Breast epithelium (tissue), 4 donors: ENCODE measurements at places on chromosomes 13 and 19.

DNA sequence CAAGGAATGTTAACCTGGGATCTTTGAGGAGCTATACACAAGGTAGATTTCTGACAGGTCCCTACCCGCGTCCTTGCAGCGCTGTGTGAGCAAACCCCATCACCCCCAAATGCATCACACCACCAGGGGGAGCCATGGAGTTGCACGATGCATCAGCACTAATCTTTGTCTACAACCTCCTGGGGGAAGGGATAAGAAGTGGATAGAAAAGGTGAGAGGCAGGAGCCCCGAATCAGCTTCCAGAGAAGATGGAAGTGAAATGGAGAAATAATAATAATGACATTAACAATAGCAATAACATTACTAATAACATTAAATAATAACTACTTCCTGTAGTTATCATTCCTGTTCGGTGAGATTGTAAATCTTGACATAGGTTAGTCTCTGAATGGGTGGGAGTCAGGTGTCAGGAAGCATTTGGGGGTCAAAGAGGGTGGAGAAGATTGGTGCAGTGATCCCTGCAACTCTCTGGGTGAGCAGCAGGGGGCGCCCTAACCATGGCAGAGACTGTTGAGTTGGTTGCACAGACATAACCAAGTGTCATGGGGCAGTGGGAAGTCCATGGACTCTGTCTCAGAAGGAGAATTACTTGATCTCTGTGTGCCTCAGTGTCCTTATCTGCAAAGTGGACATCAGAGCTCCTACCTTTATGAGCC, 16.5 kb downstream of the SIGLEC7 start:
- no peak overlapping the region for H3K27ac ChIP-seq
- H3K4me1 ChIP-seq, result no peaks in the 10 kb centered on the region
- H3K4me3 ChIP-seq, result no peak overlapping the region
- H3K36me3 ChIP-seq, result no peaks in the 10 kb centered on the region
- no peaks in the 10 kb centered on the region for H3K27me3 ChIP-seq

- no peak overlapping the region for H3K27ac ChIP-seq
- no peak overlapping the region for H3K4me3 ChIP-seq
- no peaks in the 10 kb centered on the region for H3K27me3 ChIP-seq
- DNase-seq, result no peak
- H3K36me3 ChIP-seq, result no peaks in the 10 kb centered on the region
Measured at GRCh38 chr13:94408314-94409036, 71.0 kb downstream of the DCT start.

GRCh38 chr19:48859711-48860572, 8.5 kb downstream of the PLEKHA4 start:
- H3K27ac ChIP-seq, result no peak overlapping the region
- no peaks in the 10 kb centered on the region for H3K36me3 ChIP-seq
- H3K27me3 ChIP-seq, result no peaks in the 10 kb centered on the region
- no peak for DNase-seq
- no peak overlapping the region for H3K4me3 ChIP-seq

GRCh38 chr13:41675306-41675705, 218.0 kb downstream of the RGCC start:
- H3K36me3 ChIP-seq, result no peaks in the 10 kb centered on the region
- no peak overlapping the region for H3K4me3 ChIP-seq
- H3K27me3 ChIP-seq, result no peaks in the 10 kb centered on the region
- H3K27ac ChIP-seq, result no peak overlapping the region
- no peak for DNase-seq
